CD8-positive, alpha-beta T cell (primary cell): ENCODE measurements at places on chromosomes 7 and 10. TPM values are rescaled to one million over a fixed set of nuclear protein-coding genes. Genes with fewer than 3 reads are reported as not detected.

Gene CPXM2
- not detected for total RNA-seq

Gene TAS2R4
- total RNA-seq = 0.22 TPM

Gene OGDHL
- total RNA-seq = 0.50 TPM

Gene CUBN
- total RNA-seq = 3.3 TPM

Gene PSAP
- 161 TPM for total RNA-seq

Gene DNAJC1
- 15.3 TPM for total RNA-seq

Gene FFAR4
- total RNA-seq = not detected
